Right hindlimb (tissue), 1 donor: ENCODE measurements at places on chromosomes 3 and 15.
A peak's percentile ranks its signal among the peaks of the same experiment; 100 is the strongest.

- DNase-seq, result no peak
Measured at GRCh38 chr3:170077361-170077760, 39.6 kb downstream of the GPR160 start.

DNA sequence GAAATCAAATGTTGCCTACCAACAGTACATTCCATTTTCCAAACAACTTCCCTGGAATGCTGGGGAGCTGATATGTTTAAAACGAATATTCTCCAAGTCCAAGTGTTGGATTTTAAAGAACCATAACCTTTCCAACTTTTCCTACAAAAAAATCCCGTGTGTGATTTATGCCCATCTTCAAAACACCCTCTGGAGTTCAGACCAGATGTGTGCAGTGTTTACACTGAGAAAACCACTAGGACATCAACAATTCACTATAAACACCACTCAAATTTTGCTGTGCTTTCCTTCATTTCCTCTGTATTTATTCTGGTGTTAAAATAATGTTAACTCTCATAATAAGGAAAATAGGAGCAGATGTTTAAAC is 2.4 kb downstream of the VGLL4 start:
- no peak for DNase-seq

DNA sequence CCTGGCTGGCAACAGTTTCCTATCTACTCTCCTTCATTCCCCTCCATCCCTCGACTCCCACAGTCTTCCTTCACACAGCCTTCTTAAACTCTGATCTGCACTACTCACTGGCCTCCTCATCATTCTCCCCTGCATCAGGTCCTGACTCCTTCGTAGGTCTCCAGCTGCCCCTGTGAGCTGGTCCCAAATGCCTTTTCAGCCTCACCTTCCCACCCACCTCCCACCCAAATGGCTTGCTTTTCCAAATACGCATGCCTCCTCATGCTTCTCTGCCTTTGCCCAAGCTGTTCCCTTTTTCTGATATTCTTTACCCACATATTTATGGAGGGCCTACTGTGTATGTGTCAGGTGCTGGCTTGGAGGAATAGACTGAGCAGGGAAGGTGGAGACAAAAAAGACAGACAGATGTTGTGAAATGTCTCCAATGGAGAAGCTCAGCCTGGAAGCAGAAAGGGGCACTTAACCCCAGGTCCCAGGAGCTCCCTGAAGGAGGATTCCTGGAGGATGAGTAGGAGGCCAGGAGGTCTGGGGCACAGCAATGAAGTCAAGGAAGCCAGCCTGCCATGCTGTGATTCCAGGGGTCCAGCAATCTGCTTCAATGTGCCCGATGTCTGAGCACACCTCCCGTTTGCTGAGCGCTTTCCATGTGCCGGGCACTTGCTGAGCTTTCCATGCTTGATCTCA is 252.2 kb downstream of the SHQ1 start:
- DNase-seq, result no peak

DNA sequence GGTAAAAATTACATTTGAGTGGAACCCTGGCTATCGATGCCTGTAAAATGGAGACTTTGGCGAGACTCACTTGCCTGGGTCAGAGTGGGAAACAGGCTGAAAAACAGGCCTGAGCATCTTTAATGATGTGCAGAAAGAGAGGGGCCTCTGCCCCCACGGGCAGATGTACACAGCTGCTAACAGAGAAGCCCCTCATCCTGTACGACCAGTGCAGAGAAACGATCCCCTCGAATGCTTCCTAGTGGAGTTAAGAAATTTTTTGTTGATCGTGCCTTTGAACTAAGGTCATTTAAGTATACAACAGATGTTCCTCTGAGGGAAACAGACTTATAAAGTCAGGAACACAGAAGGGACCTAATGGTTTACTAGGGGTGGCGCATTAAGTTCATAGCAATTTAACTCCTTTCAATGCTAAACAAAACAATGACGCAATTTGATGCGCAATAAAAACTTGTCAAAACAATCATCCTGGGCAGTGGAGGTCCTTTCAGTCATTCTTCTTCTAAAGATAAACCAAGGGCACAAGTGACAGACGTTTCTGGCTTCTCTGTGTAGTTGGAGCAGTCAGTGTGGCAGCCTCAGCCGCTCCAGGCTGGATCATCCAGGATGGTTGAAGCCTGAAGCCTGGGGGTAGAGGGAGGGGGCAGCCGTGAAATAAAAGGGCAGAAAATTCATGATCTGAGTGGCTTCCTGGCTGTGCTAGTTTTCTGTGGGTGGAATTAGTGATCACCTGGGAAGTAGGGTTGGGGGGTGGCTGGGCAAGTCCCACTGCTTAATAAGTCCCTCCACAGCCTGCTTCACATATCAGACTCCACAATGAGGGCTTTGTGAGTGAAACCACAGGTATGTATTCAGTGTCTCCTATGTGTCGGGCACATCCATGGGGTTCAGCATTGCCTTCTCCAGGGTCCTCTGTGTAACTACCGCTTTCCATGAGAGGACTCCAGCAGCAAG is 50.8 kb upstream of the MRPS22 start:
- DNase-seq, result no peak

GRCh38 chr3:20040548-20041196 is 426 bp downstream of the KAT2B start:
- DNase-seq, result peak; percentile 84

DNA sequence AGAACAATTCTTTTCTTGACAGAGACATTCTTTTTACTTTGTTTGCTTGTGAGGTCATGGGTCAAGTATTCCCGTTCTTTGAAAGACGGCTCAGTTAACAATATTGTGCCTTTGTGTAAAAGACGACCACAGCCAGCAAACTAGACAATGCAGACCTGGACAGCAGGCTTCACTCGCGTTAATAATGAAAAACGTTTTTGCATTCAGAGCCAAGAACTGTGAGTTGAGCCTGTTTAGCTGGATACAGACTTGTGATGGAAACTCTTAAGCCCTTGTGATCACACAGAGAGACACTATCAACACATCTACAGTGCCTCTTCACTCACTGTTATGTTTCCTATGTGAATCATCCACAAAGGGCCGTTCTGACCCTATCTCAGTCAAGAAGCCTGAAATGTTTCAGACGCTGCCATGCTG is 37.3 kb upstream of the CMTM7 start:
- DNase-seq, result no peak

DNA sequence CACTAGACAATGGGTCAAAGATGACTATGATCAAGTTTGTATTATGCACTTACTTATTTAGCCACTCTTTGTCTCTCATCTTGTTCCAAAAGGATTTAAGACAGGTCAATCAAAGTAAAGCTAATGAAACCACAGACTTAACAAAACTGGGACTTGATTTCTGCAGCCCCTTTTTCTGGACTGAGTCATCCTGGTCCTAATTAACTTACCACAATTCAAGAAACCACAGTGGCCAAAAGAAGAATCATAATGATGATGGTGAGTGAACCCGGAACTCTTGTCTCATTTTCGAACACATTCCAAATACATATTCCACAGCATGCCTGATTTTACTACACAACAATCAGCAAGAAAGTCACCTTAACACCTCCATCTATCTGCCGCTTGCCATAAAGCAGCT is 1333.0 kb downstream of the ROBO1 start:
- no peak for DNase-seq

DNA sequence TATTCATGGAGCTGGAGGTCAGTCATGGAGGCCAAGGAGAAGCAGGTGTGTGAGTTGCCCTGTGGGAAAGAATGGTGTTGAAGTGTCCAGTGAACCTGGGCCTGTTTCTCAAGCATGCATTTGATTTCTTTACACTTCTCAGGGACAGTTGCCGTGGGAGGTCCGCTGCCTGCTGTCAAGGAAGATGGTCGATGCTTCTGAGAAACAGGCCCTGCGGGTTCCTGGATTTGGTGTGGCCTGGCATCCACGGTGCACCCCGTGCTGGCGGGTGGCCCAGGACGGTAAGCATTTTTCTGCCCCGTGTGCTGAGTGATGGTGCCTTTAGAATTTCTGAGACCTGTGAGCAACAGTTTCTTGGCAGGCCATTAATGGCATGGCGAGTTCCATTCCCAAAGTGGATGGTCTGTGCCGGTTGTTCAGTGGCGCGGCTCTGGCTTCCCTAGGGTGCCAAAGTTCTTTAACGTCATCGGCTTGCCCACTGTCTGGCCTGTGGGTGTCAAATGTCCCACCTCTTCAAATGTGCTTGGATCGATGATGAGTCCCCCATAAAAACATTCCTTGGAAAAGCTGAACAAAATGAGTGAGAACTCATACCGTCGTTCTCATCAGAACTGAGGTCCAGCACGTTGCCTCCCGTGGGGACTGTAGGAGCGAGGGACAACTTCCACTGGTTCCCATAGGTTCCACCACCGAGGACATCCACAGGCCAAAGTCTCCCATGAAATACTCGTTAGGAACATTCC is 107.2 kb downstream of the SNRPN start:
- no peak for DNase-seq

DNA sequence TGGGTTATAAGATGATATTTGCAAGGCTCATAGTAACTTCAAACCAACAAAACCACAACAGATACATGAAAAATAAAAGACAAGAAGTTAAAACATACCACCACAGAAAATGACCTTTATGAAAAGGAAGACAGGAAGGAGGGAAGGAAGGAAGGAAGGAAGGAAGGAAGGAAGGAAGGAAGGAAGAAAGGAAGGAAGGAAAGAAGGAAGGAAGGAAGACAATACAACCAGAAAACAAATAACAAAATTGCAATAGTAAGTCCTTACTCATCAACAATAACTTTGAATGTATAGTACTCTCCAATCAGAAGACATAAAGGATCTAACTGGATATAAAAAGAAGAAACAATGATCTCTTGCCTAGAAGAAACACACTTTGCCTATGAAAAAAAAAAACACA is 287.4 kb upstream of the DCBLD2 start:
- DNase-seq, result no peak

DNA sequence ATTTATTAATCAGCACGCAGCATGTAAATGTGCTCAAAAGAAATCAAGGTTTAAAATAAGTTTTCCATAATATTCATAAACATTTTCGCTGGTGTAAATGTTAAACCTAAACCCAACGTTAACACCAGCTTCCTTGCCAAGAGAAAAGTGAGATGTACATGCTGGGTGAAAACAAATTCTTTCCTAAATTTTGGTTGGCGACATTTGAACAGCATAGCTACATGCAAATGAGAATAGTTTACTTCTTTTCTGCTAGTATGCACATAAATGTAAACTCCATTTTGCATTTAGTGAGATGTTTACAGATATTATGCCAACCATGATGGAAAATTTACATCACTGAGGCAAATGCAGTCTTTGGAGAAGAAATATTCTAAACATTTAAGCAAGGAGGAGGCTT is 182.2 kb downstream of the GAP43 start:
- DNase-seq, result no peak

- DNase-seq, result peak; percentile 66
Measured at GRCh38 chr15:84929795-84930603, 45.5 kb downstream of the SLC28A1 start.

- DNase-seq, result no peak
Measured at GRCh38 chr3:8589880-8590556, 54.6 kb downstream of the SSUH2 start.

DNA sequence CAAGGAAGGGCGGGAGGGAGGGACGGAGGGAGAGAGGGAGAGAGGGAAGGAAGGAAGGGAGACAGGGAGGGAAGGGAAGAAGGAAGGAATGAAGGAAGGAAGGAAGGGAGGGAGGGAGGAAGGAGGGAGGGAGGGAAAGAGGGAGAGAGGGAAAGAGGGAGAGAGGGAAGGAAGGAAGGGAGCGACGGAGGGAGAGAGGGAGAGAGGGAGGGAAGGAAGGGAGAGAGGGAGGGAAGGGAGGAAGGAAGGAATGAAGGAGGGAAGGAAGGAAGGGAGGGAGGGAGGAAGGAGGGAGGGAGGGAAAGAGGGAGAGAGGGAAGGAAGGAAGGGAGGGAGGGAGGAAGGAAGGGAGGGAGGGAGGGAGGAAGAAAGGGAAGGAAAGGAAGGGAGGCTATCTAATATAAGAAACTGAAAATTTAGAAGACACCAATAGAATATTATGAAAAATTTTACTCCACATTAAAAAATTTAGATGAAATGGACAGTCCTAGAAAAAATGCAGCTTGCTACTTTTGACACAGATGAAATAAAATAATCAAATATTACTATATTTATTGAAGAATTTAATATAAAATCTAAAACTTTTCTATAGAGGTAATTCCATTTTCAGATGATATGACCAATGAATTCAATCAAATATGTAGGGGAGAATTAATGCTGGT is 280.3 kb upstream of the SLITRK3 start:
- DNase-seq, result no peak

GRCh38 chr3:128539376-128539775 is 46.4 kb upstream of the GATA2 start:
- DNase-seq, result no peak

GRCh38 chr3:72470904-72471417 is 377.3 kb downstream of the SHQ1 start:
- no peak for DNase-seq

DNA sequence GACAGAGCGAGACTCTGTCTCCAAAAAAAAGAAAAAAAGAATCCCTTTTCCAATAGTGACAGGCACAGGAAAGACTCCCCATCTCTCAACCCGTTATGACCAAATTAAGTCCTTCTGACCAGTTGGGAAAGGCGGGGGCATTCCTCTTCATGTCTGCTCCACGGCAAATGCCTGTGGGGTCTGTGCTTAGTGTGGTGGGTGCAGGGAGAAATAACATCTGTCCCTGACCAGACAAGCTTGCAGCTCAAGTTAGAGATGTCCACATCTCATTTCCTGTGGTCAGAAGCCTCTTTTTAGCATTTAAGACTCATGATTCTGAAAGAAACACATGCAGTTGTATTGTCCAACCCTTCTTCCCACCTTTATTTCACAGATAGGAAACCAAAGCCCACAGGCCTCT is 16.2 kb downstream of the PLA1A start:
- no peak for DNase-seq

GRCh38 chr3:147411815-147412241 is 2.7 kb downstream of the ZIC1 start:
- DNase-seq, result peak; percentile 33

- DNase-seq, result no peak
Measured at GRCh38 chr15:70770863-70771262, 7.5 kb upstream of the UACA start.

GRCh38 chr3:62735510-62735909 is 139.7 kb downstream of the CADPS start:
- DNase-seq, result no peak

DNA sequence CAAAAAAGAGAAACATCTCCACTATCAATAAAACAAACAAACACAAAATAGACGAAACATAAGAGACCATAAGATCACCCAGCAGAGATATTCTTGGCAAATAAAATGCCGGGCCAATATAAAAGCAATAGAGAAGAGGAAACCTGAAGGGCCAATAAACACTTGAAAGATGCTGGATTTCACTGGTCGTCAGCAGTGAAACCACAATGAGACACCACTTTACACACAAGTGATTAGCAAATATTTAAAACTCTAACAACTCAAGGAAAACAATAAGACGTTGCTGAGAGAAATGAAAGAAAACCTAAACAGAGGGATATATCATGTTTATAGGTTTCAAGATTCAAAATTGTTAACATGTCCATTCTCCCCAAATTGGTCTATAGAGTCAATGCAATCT is 148.5 kb downstream of the WDR76 start:
- DNase-seq, result no peak
